ENCODE measurements at places on chromosomes 3 and 15.
A peak's percentile ranks its signal among the peaks of the same experiment; 100 is the strongest.

DNA sequence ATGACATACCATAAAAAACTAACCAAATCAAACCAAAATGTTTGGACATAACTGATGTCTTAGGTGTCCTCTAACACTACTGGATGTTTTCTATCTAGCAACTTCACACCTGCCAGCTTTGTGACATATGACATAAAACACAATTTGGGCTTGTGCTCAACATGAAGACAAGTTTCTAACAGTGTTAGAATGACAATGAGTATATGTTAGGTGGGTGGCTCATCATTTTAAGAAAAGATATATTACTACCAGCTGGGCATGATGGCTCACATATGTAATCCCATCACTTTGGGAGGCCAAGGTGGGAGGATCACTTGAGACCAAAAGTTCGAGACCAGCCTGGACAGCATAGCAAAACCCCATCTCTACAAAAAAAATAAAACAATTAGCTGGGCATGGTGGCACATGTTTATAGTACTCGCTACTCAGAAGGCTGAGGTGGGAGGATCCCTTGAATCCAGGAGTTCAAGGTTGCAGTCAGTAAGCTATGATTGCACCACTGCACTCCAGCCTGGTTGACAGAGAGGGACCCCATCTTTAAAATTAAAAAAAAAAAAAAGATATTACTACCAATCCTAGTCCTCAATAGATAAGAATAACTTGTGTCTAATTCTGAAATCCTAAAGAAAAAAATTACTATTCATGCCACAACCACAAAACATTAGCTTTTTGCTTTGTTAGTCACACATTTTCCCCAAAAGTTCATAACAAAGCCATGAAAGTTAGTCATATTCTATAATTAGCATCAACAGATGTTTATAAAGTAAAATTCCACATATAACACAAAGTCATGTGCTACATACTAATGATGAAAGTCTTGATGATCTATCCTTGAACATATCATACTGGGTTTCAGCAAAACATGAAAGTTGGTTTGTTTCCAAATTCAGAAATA, 59.9 kb downstream of the LRRFIP2 start:
- ATAC-seq = peak; percentile 68

- peak; percentile 49 for ATAC-seq
Measured at GRCh38 chr15:49270541-49271421, 100.7 kb downstream of the GALK2 start.

DNA sequence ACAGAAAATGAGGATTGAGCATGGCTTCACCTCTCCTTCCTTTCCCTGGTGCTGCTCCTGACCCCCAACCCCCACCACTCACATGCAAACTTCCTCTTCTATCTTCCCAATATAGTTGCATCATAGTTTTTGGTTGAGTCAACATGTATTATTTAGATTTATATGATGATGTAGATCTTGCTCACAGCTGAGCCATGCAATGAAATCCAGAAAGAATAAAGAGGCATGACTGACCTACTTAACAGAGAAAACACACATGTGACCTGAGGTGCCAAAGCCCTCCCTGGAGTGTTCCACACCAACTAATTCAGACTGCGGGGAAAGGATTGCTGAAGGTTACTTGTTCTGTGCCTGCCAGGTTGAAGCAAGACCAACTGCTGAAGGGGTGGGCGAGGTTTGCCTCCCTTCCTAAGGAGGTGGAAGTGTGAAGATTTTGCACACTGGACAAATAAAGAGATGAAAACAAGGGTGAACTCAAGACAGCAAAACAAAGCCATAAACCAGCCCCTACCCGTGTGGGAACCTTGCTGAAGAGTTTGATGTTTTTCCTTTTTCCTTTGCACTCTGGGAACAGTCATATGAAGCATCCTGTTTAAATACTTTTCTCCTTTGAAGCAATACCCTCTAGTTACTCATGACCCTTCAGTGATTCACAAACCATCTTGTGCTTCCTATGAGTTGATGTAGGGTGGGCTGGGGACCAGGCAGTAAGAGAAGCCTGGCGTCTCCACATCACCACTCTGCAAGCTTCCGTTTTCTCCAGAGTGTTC, 155.2 kb upstream of the UBE2E1 start:
- ATAC-seq = no peak

- ATAC-seq = no peak
Measured at GRCh38 chr15:89805241-89806209, 9.1 kb downstream of the ANPEP start.

DNA sequence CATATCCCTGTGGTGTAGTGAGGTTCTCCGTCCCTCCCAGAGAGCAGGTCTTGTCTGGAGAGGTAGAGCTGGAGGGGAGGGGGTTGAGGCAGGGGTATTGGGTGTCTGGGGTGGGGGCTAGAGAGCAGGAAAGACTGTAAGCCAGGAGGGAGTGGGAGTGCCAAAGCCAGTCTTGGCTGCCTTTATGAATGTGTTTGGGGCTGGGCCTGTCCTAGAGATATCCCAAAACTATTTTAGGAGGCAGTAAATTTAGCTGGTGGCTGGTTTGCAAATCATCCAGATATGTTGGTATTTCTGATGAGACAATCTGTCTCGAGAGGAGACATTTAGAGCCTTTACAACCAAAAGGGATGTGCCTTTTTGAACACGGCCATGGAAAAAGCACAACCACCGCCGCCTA, 166.6 kb downstream of the TLE3 start:
- ATAC-seq = no peak

- ATAC-seq = no peak
Measured at GRCh38 chr3:16461463-16462245, 51.8 kb downstream of the RFTN1 start.

DNA sequence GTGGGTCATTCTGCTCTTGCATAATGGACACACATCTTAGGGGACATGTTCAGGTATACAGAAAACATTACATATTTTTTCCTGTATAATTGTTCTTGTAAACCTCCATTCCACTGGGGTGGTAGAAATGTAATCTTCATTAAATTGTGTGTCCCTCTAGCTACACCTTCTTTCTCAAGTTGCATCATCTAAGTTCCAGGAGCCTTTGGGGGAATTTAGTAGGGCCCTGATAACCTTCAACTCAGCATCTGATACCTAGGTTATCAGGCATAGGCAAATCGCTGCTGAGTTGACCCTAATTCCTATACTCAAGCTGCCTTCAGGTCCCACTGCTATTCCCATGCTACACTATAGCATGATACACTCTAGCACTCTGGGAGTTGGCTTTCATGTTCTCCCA, 19.1 kb upstream of the CLASP2 start:
- no peak for ATAC-seq

- ATAC-seq = no peak
Measured at GRCh38 chr3:172953571-172953970, 187.5 kb downstream of the SPATA16 start.

GRCh38 chr15:29480278-29480677, 210.7 kb upstream of the NSMCE3 start:
- no peak for ATAC-seq

DNA sequence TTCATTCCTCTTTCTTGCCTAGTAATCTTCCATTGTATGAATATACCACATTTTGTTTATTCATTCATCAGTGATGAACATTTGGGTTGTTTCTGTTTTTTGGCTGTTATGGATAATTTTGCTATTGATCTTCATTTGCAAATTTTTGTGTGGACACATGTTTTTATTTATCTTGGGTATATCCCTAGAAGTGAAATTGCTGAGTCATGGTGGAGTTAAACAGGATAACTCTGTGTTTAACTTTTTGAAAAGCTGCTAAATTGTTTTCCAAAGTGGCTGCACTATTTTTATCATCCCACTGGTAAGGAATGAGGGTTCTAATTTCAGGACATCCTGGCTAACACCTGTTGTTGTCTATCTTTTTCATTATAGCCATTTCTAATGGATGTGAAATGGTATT, 74.6 kb upstream of the ARL6 start:
- ATAC-seq = no peak

GRCh38 chr3:157618075-157618760, 115.0 kb upstream of the VEPH1 start:
- ATAC-seq = peak; percentile 27

GRCh38 chr3:186307594-186308221, 54.3 kb downstream of the DGKG start:
- ATAC-seq = no peak

- ATAC-seq = no peak
Measured at GRCh38 chr3:32411442-32411841, 19.8 kb downstream of the CMTM7 start.

DNA sequence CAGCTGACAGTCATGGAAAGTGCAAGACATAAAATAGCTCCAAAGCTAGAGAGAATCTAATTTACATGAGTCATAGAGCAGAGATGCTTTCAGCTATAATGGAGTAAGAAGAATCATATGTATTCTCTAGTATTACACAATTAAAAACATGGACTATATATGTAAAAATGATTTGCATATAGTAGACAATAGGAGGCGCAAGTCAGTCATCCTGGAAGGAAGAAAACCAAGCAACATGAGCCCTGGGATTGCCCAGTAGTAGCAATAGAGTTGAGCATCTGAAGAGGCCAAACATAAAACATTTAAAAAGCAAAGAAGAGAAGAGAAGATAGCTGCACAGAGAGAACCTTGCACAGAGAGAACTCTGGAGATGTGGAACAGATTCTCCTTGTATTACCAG, 455.0 kb downstream of the EPHA3 start:
- ATAC-seq = no peak

DNA sequence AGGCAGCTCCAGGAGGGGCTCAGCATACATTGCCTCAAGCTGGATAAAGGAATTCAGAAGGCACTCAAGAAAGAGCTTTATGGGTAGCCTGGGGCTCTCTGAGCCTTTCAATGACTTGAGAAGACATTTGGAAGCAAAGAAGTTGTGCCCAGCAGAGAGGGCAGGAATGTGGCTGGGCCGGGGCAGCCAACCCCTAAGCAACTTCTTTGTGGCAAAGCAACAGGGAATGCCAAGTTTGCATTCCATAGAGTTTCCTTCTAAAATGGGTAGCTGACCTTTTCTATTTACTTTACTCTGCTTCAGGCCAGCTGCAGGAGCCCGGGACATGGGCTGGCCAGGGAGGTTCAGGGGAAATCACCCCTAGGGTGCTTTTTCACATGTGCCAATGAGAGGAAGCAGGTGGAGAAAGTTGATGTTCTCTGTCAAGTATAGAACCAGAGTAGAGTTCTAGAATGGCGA, 45.6 kb downstream of the CCDC12 start:
- ATAC-seq = no peak

DNA sequence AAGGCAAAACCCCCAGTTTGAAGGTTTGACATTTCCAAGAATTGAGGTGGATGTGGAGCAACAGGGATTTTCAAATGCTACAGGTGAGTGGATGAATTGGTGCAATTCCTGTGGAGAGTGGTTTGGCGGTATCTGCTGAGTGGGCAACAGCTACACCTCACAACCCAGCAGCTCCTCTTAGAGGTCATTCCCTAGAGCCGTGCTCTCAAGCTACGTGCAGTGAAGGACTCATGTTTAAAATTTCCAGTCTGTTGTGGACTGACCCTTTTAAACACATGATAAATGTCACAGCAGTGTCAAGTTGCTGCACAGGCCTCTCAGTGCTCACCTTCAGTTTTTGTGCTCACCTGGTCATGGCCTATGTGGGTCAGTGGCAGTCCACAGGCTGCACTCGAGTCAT, 9.5 kb downstream of the C3orf20 start:
- no peak for ATAC-seq

DNA sequence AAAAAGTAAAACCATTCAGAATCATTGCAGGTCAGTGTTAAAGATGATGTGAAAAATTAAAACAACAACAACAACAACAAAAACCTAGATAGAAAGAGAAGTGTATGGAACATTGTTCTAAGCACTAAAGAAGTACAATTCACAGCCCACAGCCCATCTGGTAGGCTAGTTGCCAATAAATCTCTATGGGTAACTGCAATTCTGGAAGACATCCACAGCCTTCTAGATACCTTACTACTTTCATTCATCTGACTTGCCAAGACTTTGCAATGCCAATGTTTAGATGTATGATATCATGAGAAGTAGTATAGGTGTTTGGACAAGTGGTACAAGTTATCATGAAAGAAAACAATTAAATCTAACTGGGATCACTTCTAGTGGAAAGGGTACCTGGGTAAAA, 198.6 kb downstream of the VGLL3 start:
- no peak for ATAC-seq

- no peak for ATAC-seq
Measured at GRCh38 chr3:192918275-192918588, 576 bp upstream of the MB21D2 start.

DNA sequence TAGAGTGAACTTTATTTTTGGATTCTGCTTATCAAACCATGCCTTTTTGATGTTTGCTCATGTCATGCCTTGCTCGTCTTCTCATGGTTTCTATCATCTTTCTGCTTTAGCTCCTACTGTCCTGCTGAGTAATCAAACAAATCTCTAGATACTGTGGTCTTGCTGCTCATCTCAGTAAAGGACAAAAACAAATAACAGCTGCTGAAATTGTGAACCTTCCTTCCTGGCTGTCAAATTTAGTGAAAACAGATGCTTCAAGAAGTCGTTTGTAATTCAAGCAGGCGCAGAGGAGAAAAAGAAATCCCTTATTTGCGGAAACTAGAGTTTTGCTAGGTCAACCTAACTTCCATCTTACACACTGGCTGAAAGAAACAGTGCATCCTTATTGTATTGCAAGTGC, 616.1 kb upstream of the ALCAM start:
- ATAC-seq = no peak

GRCh38 chr3:193857996-193858395, 265.0 kb downstream of the OPA1 start:
- no peak for ATAC-seq

DNA sequence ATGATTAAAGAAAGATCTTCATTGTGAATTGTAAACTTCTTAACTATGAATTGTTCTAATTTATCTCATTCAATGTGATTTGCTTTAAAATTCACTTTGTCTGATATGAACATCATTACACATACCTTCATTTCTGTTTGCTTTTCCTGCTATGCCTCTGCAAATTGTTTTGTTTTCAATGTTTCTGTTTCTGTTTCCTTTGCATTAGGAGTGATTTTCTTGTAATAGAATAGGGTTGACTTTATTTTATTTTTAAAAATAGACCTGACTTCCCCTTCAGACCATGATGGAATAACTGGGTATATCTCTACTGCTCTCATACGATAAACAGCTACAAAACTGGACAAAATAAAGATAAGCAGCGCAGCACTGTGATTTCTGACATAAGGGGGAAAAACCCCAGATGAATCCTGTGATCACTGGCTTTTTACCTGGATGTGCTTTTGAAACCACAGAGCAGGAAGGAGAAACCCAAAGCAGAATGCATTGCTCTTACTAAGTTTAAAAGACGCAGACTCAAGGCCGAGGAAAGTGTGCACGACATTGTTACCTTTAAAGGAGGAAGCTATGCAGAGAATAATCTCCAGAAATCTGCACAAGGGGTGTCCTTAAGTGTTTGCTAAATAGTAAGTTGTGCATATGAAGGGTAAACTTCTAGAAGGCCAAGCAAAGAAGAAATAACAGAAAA, 420.2 kb downstream of the TBC1D5 start:
- ATAC-seq = no peak

- no peak for ATAC-seq
Measured at GRCh38 chr3:16460886-16461285, 52.6 kb downstream of the RFTN1 start.

DNA sequence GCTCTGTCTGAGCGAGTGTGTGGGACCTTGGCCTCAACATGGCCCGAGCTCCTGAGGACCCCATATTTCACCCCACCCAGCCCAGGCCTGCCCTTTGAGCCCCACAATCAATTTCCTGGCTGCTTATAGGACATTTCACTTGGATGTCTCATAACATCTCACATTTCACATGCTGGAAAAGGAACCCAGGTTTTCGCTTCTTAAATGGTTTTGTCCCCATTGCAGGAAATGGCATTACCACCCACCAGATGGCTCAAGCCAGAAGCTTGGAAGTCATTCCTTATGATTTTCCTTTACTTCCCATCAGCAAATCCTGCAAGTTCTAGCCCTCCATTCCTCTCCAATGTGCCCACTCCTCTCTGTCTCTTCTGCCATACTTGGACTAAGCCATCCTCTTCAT, 14.9 kb downstream of the ITGA11 start:
- ATAC-seq = no peak

GRCh38 chr3:196609805-196610515, 29.5 kb upstream of the NRROS start:
- no peak for ATAC-seq
